ENCODE measurements at places on chromosomes 6 and 20.

- no peak for DNase-seq
These were observed 498.9 kb downstream of the BCKDHB start for GRCh38 chr6:80605165-80605989.

DNA sequence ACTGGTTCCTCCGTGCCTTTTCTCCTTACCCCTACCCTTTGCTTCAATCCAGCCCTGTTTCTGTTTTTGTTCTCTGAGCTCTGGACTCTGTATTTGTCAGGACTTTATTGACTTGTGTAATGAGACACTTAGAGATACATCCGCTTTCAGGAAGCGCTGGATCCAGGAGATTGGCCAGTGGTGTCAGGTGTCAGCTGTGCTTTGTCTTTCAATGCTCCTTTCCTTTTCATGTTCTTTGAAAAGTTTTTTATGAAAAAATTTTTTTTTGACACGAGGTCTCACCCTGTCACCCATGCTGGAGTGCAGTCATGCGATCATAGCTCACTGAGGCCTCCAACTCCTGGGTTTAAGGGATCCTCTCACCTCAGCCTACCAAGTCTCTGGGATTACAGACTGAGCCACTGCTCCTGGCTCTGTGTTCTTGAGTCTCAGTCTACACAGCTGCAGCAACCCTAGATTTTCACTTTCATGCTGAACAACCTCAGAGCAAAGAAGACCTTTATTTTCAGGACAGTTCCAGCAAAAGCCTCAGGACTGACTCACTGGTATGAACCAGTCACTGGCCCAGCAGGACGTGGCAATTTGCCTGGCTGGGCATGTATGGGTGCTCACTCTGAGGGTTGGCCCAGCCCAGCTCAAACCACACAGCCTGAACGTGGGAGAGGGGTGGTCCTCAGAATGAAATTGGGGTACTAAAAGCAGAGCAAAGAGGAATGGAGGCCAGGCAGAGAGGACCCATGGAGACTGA, 108.5 kb downstream of the DHX35 start:
- no peak for DNase-seq

GRCh38 chr20:54691327-54691726, 215.9 kb downstream of the DOK5 start:
- no peak for DNase-seq

DNA sequence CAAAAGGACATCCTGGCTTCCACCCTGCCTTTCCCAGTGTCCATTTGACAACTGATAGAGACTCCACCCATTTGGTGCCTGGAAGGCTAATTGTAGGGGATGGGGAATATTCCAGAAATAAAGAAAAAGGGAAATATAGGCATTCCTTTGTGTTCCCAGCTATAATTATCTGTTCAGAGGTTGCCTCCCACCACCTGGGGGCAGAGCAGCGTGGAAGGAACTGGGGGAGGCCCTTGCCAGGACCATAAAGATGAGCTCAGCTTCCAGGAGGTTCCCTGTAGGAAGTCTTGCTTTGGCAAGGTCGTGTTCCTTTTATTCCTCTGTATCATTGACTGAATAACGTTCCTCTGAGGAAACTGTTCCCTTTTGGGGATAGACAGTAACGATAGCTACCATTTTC, 214.7 kb downstream of the TFAP2C start:
- DNase-seq = no peak

- DNase-seq = no peak
These were observed 11.6 kb upstream of the VNN1 start for GRCh38 chr6:132725471-132725870.

GRCh38 chr6:27760464-27760863, 151.7 kb downstream of the OR2B2 start:
- no peak for DNase-seq

DNA sequence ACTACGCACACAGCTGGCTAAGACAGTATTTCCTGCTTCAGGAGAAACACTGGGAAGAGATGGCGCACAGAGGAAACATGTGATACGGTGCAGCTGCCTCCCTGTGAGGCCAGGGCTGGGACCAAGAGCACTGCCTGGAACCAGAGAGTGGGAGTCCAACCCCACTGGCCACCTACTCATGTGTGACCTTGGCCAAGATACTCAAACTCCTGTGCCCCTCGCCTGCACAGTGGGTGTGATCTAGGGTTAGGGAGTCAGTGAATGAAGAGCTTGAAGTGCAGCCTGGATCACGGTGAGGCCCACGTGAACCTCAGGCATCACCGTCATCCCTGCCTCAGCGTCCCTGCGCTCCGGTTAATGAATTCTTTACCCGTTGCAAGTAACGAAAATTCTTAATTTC, 41.7 kb upstream of the MPC1 start:
- DNase-seq = no peak

DNA sequence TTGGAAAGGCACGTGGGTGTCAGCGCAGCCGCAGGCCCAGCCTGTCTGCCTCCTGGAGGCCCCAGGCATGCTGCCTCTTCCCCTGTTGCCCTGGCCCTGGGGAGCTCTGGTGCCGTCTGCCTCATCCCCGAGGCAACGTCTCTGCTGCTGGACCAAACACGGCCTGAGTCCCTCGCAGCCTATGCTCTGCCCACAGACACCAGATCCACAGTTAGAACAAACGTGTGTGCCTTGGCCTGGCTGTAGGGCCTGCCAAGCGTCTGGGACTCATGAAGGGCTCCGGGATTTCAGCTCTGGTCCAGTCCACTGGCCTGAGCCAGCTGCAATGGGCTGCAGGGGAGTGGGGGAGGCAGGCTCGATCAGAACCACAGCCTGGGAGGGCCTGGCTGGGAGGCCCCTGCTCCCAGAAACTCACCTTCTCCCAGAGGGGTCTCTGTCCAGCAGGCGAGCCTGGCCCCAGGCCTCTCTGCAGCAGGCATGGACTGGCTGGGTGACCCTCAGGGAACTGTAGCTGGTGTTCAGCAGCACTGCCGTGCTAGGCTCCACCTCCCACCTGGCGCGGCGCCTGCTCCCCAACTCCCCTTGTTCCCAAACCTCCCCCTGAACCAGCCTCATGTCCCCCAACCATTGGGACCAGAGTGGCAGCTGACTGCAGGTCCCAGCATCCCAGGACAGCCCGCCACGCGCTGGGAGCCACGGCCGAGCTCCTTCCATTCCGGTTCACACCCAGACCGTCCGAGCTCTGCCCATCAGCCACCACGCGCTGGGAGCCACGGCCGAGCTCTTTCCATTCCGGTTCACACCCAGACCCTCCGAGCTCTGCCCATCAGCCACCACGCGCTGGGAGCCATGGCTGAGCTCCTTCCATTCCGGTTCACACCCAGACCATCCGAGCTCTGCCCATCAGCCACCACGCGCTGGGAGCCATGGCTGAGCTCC, 197.0 kb downstream of the DLL1 start:
- DNase-seq = no peak
